A549 treated with Hydrocortisone at 1 μM for 4 hours (cell line): ENCODE measurements at places on chromosomes 11 and 22. TPM values are rescaled to one million over a fixed set of nuclear protein-coding genes. Genes with fewer than 3 reads are reported as not detected.

The GNAZ gene
- total RNA-seq: 1.9 to 3.1 TPM (median 2.8 TPM) in 5 replicates

The CD82 gene
- 4.3 to 7.7 TPM (median 5.3 TPM) in 5 replicates for total RNA-seq

The MPZL3 gene
- total RNA-seq: 0.26 to 0.48 TPM (median 0.36 TPM) in 5 replicates

The CSF2RB gene
- total RNA-seq: not detected in 5 replicates

The PNPLA3 gene
- total RNA-seq: 0.70 to 1.0 TPM (median 0.83 TPM) in 5 replicates

The SCGB2A2 gene
- total RNA-seq: not detected in 5 replicates

The B3GAT1 gene
- total RNA-seq: 0.02 to 0.07 TPM in 2 of 5 replicates, not detected in the others

The LDHAL6A gene
- not detected in 5 replicates for total RNA-seq

The VSTM5 gene
- not detected in 5 replicates for total RNA-seq

The THY1 gene
- total RNA-seq: 11.4 to 19.8 TPM (median 13.2 TPM) in 5 replicates

The CCDC116 gene
- 0.05 to 0.06 TPM in 2 of 5 replicates, not detected in the others for total RNA-seq

The CAPN5 gene
- total RNA-seq: 7.1 to 8.7 TPM (median 8.0 TPM) in 5 replicates

The LARGE1 gene
- 3.5 to 5.0 TPM (median 4.3 TPM) in 5 replicates for total RNA-seq

The RIMBP3B gene
- 0.21 to 0.38 TPM (median 0.30 TPM) in 5 replicates for total RNA-seq

The TUB gene
- 5.0 to 7.4 TPM (median 6.1 TPM) in 5 replicates for total RNA-seq

The FAU gene
- total RNA-seq: 745 to 1,060 TPM (median 973 TPM) in 5 replicates

The MOGAT2 gene
- total RNA-seq: not detected in 5 replicates

The KCTD14 gene
- total RNA-seq: 1.3 to 2.1 TPM (median 1.6 TPM) in 5 replicates

The CCDC15 gene
- 0.36 to 0.67 TPM (median 0.48 TPM) in 5 replicates for total RNA-seq

The CAPN1 gene
- total RNA-seq: 104 to 118 TPM (median 113 TPM) in 5 replicates

The ROM1 gene
- 3.5 to 4.7 TPM (median 4.4 TPM) in 5 replicates for total RNA-seq

The SORL1 gene
- total RNA-seq: 1.4 to 1.8 TPM (median 1.5 TPM) in 5 replicates

The TPBGL gene
- 0.09 to 0.28 TPM (median 0.14 TPM) in 5 replicates for total RNA-seq

The VPREB3 gene
- total RNA-seq: 0.45 to 1.2 TPM (median 1.1 TPM) in 5 replicates

The WNT11 gene
- 1.1 to 2.1 TPM (median 1.8 TPM) in 5 replicates for total RNA-seq

The TFIP11 gene
- total RNA-seq: 19.9 to 23.9 TPM (median 23.2 TPM) in 5 replicates

The OR4D6 gene
- not detected in 5 replicates for total RNA-seq
